Stimulated activated CD8-positive, alpha-beta memory T cell treated with anti-CD3 and anti-CD28 coated beads, Interleukin-15, amount 100 ng/mL, for 1 hour (primary cell): ENCODE measurements at places on chromosomes 7 and 10.

GRCh38 chr10:64547168-64547567 is 1026.0 kb downstream of the REEP3 start:
- no peak for DNase-seq

DNA sequence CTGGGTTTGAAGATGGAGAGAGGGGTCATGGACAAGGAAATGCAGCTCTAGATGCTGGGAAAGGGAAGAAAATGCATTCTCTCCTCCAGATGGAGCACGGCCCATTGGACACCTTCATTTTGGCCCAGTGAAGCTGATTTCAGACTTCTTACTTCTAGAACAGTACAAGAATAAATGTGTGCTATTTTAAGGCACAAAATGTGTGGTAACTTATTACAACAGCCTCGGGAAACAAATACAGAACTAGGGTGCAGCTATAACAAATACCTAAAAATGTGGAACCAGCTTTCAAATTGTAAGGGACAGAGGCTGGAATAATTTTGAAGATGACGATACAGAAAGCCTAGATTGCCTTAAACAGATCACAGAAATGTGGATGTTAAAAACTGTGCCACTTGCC is 54.1 kb downstream of the CYTH3 start:
- no peak for DNase-seq

GRCh38 chr7:16900209-16900768 is 18.5 kb upstream of the AGR3 start:
- DNase-seq, result no peak

DNA sequence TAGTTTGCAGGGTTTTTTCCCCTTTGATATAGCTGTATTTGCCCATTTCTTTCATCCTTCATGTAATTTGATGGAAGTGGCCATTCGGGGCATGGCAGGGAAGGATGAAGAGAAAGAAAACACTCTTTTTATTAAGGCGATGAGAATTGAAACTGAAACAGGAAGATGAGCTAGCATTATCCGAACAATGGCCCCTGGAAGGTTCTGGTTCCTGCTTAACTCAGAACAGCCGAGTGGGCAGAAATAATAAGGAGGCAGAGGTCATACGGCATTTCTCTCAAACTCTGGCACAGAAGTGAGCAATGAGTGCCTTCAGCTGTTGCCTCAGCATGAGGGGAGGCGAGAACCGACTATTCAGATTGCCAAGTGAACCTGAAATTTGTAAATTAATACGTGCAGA is 113.2 kb upstream of the MYO3A start:
- DNase-seq, result no peak

DNA sequence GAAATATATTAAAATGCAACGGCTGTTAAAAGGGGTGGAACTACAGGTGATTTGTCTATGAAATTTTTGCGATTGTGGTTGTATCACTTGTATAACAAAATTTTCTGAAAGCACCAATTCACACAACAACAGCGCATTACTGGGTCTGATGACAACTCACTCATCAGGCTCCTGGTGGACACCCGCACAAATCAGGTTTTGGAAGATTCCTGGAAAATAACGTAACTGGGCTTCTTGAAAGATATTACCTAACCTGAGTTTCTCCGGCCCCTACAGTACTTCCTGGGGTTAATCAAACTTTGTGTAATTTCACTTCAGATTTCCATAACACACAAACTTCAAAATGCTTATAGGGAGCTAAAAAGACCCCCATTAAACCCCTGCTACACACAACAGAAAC is 7.6 kb downstream of the SNX8 start:
- DNase-seq, result no peak

DNA sequence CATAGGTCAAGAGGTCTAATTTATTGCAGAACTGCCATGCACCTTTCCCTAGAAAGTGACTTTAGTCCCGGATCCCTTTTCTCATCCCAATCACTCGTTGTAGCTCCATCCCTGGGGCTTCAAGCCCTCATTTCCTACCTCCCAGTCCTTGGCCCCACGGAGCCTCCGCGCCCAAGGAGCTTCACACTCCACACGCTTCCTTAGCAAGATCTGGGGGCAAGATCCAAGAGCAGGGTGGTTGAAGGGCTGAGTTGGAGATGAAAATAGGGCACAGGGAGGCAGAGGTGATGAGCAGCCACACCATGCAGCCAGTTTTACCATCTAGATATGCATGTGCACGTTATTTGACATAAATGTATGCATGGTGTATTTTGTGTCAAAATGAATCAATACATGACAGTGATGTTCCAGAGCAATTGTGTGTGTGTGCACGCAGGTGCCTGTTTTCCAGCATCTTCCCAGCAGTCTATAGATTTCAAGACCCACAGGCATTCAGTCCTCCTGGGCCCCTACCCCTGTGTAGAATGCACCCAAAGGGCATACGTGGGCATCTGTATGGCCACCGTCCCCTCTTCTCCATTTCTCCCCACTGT is 6.0 kb upstream of the TRPV6 start:
- DNase-seq, result no peak

DNA sequence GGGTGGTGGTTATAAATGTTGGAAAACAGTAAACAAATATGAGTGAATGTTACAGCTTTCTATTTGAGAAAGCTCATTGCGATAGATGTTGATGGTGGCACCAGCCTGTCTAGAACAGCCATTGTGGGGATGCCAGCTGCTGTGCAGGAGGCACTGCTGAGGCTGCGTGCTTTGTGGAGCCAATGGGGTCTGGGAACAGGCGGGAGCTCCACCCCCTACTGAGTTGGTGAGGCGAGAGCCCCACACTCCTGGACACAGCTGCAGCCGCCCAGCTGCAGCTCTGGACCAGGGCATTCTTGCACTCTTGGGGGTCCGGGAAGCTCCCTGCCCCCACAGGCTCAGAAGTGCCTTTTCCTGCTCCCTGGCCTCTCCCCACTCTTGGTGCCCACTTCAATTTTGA is 1147.1 kb upstream of the LRRTM3 start:
- DNase-seq, result no peak

DNA sequence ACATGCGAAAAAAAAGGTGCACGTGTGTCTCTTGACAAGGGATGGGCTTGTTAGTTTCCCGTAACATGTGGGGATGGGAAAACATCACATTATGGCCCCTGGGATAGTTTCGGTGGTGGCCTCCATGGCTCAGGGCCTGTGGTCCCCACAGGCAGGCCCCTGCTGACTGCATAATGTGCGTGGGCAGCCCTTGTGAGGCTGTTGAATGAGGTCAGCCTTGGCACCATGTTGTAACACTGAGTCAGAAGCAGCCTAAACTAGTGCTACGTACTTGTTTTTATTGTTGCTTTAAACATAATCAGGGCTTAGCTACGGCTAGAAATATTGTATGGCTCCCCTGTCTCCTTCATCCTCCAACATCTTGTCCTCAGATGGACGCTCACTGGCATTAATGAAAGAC is 80.6 kb downstream of the BEND7 start:
- no peak for DNase-seq

DNA sequence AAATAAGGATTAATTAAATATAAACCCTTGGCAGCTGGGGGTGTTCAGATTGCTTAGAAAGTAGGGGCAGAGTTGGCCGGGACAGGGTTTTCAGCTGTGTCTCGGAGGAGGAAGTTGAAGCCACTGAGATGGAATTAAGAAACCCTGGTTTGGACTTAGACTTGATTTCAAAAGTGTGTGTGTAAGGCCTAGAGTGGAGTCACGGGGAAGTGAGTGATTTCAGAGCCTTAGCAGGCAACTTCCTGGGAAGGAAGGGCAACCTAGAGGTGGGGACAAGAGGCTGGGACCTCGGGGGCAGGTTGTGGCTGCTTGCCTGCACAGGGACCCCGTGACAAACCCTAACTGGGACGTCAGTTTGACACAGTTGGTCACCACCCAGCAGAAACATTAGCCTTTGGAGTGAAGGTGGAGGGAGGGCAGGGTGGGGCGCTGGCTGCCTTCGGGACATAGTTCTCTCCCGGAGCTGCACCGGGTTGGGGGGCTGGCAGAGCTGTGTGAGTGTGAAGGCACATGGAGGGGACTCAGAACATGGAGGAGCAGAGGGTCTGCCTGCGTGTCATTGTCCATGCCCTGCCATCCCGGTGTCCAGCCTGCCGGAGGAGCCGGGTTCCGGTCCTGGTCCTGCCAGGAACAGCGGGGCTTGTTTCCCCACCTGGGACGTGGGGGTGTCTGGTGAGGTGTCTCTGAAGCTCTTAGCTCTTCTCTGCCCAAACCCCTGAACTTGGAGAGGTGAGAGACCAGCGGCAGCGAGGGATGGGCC is 1.8 kb downstream of the BRI3 start:
- no peak for DNase-seq

DNA sequence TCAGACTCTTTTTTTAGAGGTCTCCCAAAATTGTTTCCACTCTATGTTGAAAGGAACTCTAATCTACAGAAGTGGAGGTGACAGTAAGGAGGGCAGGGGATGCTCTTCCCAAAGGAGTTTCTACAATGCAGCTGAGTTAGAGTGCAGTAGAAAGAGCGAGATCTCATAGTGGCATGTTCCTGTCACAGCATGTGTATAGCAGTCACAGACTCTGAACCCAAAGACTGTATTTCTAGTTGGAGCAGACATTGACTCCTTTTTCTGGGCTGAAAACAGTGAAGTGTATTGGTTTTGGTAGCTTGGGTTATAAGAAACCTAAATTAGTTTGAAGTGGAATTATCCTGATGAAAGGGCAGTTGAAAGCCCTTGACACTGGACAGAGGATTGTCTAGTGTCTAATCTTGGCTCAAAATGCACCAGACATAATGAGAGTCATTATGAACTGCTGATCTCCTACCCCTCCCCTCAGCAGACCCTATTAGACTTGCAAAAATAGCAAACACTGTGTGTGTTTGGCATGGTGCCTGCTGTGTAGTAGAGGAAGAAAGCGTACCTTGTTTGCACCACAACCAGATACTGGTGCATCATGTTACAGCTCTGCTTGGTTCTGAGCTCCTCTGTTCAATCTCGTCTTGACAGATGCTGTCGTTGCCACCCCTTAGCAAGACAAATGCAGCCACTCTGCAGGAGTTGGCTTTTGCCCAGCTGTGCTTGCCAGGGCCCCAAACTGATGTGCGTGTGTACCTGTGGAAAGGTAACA is 336.0 kb downstream of the AUTS2 start:
- no peak for DNase-seq

DNA sequence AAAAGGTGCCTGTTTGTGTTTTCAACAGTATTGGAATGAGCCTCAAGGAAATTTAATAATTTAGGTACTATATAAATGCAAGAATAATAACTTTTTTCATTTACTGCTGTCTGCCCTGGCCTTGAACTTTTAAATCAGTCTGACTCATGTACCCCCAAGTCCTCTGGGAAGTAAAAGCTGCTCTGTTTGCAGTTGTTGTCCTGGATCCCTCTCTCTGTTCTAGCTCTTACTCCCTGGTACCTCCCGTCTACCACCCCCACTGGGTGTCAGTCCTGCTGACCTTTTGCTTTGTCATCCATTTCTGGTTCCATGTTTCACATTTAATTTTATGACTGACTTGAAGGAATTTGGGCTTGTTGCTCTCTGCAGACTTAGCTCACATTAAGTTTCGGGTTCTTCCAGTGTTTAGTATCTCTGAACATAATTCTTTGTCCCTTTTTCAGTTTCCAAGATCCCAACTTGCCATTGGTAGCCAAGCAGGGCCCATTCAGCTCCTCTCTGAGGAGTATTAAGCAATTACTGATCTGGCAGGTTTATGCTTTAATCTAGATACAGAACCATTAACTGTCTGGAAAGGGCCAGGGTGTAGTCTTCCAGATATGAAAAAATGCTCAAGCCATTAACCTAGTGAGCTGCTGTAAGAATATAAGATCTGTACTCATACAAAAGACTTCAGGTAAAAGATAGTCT is 208.7 kb upstream of the FAM3C start:
- DNase-seq, result no peak

GRCh38 chr7:157930441-157930840 is 593.6 kb downstream of the DNAJB6 start:
- no peak for DNase-seq

DNA sequence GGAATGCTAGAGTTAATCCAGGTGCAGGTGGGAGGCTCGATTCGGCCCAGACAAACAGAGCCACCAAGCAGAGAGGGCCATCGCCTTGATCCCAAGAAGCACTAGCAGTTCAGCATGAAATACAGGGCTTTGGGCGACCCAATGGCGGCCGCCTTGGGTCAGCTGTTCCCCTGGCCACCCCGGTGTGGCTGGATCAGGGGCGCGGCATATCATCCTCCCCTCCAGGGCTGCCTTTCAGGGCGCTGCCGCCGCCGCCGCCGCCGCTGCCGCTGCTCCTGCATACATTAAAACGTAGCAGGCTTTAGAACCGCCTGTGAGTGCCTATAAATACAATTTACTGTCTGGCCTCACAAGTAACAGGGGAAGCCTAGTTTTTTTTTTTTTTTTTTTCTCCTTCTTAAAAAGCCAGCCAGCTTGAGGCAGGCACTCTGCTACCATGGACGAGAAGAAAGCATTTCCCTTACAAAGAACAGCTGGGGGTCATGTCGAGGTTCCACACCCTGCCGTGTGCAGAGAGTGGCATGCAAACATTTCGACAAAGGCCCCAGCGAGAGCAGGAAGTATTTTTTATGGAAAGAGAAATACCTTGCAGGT is 57.7 kb upstream of the EFCAB10 start:
- DNase-seq, result no peak

GRCh38 chr10:106424981-106425380 is 739.5 kb downstream of the SORCS1 start:
- no peak for DNase-seq

GRCh38 chr7:7932553-7932952 is 36.0 kb upstream of the GLCCI1 start:
- DNase-seq, result no peak

DNA sequence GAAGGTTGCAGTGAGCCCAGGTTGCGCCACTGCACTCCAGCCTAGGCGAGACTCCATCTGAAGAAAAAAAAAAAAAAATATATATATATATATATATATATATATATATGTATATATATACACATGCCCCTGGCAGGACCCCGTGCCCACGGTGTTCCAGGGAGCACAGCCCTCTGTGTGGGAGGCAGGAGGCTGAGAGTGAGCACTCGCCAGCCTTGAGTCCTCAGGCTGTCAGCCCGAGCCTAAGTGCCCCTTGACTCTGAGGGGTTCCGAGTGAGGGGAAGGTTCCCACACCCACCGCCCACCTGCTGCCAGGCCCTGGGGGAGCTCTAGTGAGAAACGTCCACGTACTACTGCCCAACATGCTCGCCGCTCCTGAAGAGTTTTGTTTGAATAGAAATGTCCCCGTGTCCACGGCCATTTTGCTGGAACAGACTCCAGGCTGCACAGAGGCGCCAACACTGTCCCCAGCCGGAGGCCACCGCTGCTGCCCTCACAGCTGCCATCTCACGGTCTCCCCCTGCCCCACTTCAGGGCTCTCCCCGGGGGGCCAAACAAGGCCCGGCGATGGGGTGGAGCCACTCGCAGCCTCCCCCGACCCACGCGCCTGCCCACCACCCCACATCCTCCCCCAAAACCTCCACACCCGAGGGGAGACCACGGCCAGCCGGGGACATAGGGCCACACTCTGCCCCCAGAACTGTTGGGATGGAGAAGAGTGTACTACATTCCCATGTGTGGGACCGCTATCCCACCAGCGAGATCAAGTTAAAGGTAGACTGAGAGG is 62.8 kb upstream of the EBF3 start:
- no peak for DNase-seq

DNA sequence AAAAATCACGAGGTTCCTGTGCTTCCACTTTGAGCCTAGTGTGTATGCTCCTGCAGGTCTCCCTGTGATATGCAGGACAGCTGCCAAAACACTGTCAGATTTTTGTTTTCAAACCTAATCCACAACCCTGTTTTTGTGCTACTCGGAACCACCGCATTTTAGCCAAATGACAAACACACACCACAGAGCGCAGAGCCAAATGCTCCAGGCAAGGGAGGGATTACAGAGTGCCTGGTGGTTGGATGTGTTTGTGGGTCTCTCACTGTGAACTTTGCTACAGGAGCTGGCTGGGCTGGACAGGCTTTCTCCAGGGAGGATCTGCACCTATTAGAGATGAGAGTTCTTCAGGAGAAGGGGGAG is 5.7 kb upstream of the RBM28 start:
- DNase-seq, result no peak
